Trophoblast cell (in vitro differentiated cells and primary cell): ENCODE measurements at places on chromosomes 13 and 19.

DNA sequence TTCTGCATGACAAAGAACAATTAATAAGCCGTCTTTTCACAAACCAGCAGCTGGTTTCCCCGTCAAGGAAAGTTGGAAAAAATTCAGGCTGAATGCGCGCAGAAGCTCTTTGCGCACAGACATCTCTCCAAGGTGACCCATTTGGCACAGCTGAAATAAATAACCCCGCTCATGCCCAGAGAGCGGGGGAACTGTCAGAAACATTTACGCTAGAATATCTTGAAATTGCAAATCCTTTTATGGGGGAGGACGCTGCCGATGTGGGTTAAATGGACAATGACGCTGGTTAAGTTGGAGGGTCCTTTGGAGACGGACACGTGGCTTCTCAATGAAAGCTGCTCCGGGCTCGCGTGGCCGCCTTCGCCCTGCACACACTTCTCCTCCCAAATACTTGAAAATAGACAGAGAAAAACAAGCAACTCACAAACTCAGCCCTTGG lies 30.6 kb downstream of the GSX1 start:
- no peak for DNase-seq
- peaks cover 42% of the 10 kb centered on the region for H3K27me3 ChIP-seq
- H3K4me1 ChIP-seq = no peaks in the 10 kb centered on the region
- H3K27ac ChIP-seq = no peak overlapping the region
- H3K36me3 ChIP-seq = no peaks in the 10 kb centered on the region

GRCh38 chr19:17860993-17861360 lies 1.3 kb downstream of the RPL18A start:
- H3K36me3 ChIP-seq = peaks cover 41% of the 10 kb centered on the region
- peak overlapping the region; percentile 0 for H3K27ac ChIP-seq
- no peak for DNase-seq
- H3K4me3 ChIP-seq = peak overlapping the region; percentile 91
- no peaks in the 10 kb centered on the region for H3K27me3 ChIP-seq
- H3K4me1 ChIP-seq = peaks cover 12% of the 10 kb centered on the region

- peaks cover 46% of the 10 kb centered on the region for H3K36me3 ChIP-seq
- no peak overlapping the region for H3K27ac ChIP-seq
Measured at GRCh38 chr19:45348367-45349125, 8.0 kb downstream of the KLC3 start.

DNA sequence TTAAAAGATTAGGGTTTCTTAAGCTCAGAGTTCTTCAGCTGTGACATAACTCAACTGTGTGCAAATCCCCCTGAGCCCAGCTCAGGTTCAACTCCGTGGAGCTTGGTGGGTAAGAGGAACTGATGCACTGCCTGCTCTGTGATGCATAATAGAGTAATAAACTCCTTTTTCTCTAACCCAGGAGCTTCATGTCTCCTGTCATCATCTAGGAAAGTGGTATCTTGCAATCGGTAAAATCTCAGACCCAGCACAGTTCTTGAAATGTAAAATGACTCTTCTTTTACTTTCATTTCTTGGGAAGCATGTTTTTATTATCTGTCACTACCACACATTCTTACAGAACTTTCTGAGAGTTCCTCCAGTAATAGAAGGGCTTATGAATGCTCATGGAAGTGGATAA lies 123.8 kb upstream of the PCDH9 start:
- H3K4me1 ChIP-seq = no peaks in the 10 kb centered on the region
- no peaks in the 10 kb centered on the region for H3K36me3 ChIP-seq
- H3K27me3 ChIP-seq = no peaks in the 10 kb centered on the region
- no peak for DNase-seq
- H3K4me3 ChIP-seq = no peak overlapping the region

DNA sequence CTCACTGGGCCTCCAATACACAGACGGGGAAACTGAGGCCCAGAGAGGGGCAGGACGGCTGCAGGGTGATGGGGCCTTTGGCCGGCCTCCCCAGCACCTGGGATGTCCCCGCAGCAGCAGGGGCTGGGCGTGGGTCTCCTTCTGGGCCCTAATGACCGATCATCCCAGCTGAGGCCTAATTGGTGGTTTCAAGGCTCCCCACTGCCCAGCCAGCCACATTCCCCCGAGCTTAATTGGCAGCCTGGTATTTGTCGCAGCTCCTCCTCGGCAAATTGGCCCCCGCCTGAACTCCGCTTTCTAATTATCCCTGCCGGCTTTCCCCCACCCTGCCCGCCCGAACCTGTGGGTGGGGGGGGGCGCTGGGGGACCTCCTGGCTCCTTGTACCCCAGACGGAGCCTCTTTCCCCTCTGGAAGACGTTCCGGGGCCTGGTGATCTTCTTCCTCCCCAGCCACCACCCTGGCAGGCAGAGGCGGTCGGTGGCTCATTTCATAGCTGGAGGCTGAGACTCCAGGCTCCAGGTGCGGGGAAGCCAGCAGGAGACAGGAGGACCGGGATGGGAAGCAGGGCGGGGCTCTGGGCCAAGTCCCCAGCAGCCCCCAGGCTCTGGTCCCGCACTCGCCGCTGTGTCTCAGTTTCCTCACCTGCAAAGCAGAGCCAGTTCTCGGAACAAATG lies 27.2 kb upstream of the WDR18 start:
- H3K27ac ChIP-seq = peak overlapping the region; percentile 99
- H3K36me3 ChIP-seq = peaks cover 37% of the 10 kb centered on the region
- no peaks in the 10 kb centered on the region for H3K27me3 ChIP-seq
- peaks cover 67% of the 10 kb centered on the region for H3K4me1 ChIP-seq

DNA sequence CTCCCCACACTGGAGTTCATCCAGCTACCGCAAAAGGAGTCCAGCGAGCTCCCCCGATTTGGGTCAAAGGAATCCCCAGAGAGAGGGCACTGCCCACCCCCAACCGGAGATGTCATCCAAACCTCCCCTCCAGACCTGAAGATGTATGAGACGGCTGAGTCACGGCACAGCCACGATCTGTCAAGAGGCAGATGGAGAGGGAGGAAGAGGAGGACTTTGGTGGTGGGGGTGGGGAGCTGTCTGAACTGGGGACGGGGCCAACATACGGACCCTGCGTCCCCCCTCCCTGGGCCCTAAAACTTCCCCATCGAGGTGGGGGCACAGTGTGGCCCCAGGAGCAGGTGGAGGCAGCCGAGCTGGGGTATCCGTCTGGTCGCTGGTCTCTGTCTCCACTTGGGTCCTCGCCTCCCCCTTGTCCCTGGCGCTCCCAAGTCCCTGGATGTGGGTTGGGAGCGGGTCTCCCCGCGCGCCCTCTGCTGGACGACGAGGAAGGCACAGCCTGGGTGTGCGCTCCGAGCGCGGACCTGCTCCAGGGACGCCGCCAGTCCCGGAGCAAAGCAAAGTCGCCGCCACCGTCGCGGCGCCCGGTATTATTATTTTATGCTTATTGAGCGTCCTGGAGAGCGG lies 3.8 kb downstream of the PDE4A start:
- H3K4me1 ChIP-seq = peaks cover 13% of the 10 kb centered on the region
- no peak overlapping the region for H3K4me3 ChIP-seq
- no peak overlapping the region for H3K27ac ChIP-seq
- DNase-seq = peak; percentile 88
- H3K27me3 ChIP-seq = peaks cover 35% of the 10 kb centered on the region

DNA sequence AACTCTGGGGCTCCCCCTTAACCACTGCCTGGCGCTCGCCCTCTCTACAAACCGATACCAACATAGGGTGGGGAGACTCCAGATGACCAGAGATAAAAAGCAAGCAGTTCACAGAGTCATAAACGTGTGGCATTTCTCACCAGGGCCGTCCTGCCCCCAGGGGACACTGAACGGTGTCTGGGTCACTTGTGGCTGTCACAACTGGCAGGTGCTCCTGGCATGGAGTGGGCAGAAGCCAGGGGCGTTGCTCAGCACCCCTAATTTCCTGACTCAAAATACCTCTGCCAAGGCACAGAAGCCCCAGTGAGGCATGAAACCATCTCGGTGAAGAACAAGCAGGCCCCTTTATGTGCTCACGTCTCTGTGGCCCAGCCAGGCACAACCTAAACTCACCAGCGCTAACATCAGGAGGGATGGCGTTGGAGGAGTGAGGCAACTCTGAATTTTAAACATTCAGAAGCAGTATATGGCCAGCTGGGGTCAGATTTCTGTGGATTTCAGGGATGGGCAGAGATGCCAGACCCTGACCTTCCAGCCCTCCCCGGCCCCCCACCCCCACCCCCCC lies 1.8 kb downstream of the PIP5K1C start:
- H3K4me1 ChIP-seq = peaks cover 9% of the 10 kb centered on the region
- H3K27me3 ChIP-seq = no peaks in the 10 kb centered on the region
- no peak overlapping the region for H3K27ac ChIP-seq
- H3K4me3 ChIP-seq = no peak overlapping the region
- DNase-seq = no peak

- no peak for DNase-seq
- no peaks in the 10 kb centered on the region for H3K27me3 ChIP-seq
Measured at GRCh38 chr13:82358284-82358683, 1524.0 kb downstream of the SLITRK1 start.

DNA sequence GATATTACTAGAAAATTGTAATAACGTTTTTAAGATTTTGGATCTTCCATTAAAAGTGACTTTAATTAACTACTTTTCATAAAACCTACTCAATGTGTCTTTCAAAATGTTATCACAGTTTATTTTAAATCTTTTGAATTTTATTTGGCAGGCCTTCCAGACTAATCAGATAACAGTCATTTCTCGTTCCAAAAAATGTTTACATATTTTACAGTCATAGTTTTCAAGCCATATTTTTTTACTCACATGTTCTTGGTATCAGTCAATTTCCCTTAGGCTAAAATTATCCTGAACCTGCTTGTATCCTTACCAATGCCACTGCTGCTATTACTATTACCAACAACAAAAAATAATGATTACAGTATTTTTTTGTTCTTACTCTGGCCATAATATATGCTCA lies 1783.5 kb downstream of the SLITRK5 start:
- no peak overlapping the region for H3K27ac ChIP-seq
- no peaks in the 10 kb centered on the region for H3K36me3 ChIP-seq
- H3K27me3 ChIP-seq = no peaks in the 10 kb centered on the region

GRCh38 chr13:40981949-40982348 lies 37.2 kb downstream of the ELF1 start:
- no peak overlapping the region for H3K4me3 ChIP-seq
- no peaks in the 10 kb centered on the region for H3K4me1 ChIP-seq
- H3K36me3 ChIP-seq = no peaks in the 10 kb centered on the region
- no peak overlapping the region for H3K27ac ChIP-seq
- no peak for DNase-seq

- no peak overlapping the region for H3K27ac ChIP-seq
Measured at GRCh38 chr13:75359266-75359665, 122.7 kb downstream of the TBC1D4 start.

GRCh38 chr13:44142941-44143665 lies 230.5 kb upstream of the SERP2 start:
- H3K27ac ChIP-seq = no peak overlapping the region
- no peak overlapping the region for H3K4me3 ChIP-seq
- peaks cover 4% of the 10 kb centered on the region for H3K4me1 ChIP-seq
- H3K36me3 ChIP-seq = no peaks in the 10 kb centered on the region
- DNase-seq = peak; percentile 70

GRCh38 chr19:1235625-1236538 lies 1.9 kb downstream of the CBARP start:
- H3K4me1 ChIP-seq = peaks cover 25% of the 10 kb centered on the region
- no peaks in the 10 kb centered on the region for H3K27me3 ChIP-seq
- no peak overlapping the region for H3K4me3 ChIP-seq

- DNase-seq = no peak
- no peaks in the 10 kb centered on the region for H3K27me3 ChIP-seq
- H3K4me3 ChIP-seq = no peak overlapping the region
Measured at GRCh38 chr13:88118952-88119351, 447.8 kb downstream of the SLITRK5 start.

GRCh38 chr19:33771384-33772101 lies 25.1 kb upstream of the KCTD15 start:
- no peaks in the 10 kb centered on the region for H3K4me1 ChIP-seq
- no peak overlapping the region for H3K27ac ChIP-seq
- H3K27me3 ChIP-seq = no peaks in the 10 kb centered on the region
- no peak overlapping the region for H3K4me3 ChIP-seq
- DNase-seq = peak; percentile 53

GRCh38 chr19:49968279-49968922 lies 7.4 kb upstream of the SIGLEC11 start:
- no peak overlapping the region for H3K4me3 ChIP-seq
- no peaks in the 10 kb centered on the region for H3K36me3 ChIP-seq
- no peak overlapping the region for H3K27ac ChIP-seq
- H3K27me3 ChIP-seq = no peaks in the 10 kb centered on the region
- no peak for DNase-seq

DNA sequence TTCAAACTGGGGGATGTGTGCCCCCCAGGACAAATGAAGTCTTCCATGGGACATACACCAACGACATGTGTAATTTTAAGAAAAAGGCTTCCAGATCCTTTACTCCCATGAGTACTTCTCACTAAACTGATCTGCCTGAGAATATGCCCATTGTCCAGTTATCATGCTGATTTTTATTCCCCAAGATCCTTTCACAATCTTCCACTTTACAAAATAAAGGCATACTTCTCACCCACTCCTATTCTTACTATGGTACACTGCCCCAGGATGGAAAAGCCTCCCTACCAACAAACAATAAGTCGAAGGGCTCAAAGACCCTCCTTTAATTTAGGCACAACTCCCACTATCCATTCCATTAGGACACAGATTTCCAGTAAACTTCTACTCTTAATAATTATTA lies 3.5 kb downstream of the SPART start:
- H3K4me1 ChIP-seq = peaks cover 16% of the 10 kb centered on the region
- no peak overlapping the region for H3K27ac ChIP-seq
- no peak overlapping the region for H3K4me3 ChIP-seq
- H3K27me3 ChIP-seq = no peaks in the 10 kb centered on the region
- DNase-seq = no peak
